Upper lobe of left lung (tissue), 6 donors: ENCODE measurements at places on chromosomes 1 and 21. TPM values are rescaled to one million over a fixed set of nuclear protein-coding genes. Genes with fewer than 3 reads are reported as not detected.

GRCh38 chr21:42523941-42524340 lies 10.3 kb downstream of the SLC37A1 start:
- no peak for DNase-seq
- H3K27me3 ChIP-seq: no peaks in the 10 kb centered on the region
- peak overlapping the region; percentile 21 for H3K4me3 ChIP-seq

DNA sequence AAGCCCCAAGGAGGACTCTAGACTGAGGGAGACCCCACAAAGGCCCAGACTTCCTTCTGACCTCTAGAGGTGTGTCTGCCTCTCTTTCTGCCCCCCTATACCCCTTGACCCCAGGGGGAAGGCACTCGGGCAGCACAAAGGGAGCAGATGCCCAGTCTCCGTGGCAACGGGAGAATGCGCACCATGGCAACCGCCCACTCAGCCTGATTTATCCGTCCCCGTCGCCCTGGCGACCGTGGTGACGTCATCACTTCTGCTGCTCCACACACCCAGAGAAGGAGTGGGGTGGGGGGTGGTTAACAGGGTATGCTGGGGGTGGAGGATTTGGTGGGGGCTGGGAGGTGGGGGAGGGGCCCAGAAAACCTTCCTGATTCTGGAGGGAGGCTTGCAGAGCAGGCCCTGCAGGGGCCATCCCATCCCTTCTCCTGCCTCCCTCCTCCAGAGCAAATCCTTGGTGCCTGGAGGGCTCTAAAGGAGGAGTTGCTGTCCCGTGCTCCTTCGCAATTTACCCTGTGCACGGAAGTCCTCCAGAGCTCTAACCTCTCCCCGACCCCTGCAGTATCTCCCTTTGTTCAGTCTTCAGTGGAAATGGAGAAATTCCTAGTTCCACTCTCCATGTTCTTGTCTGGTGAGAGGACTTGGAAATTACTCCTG lies 6.3 kb downstream of the CELF3 start:
- H3K27ac ChIP-seq: no peak overlapping the region
- no peaks in the 10 kb centered on the region for H3K4me1 ChIP-seq
- no peak overlapping the region for H3K4me3 ChIP-seq
- H3K36me3 ChIP-seq: no peaks in the 10 kb centered on the region
- no peaks in the 10 kb centered on the region for H3K27me3 ChIP-seq
- no peak for DNase-seq

DNA sequence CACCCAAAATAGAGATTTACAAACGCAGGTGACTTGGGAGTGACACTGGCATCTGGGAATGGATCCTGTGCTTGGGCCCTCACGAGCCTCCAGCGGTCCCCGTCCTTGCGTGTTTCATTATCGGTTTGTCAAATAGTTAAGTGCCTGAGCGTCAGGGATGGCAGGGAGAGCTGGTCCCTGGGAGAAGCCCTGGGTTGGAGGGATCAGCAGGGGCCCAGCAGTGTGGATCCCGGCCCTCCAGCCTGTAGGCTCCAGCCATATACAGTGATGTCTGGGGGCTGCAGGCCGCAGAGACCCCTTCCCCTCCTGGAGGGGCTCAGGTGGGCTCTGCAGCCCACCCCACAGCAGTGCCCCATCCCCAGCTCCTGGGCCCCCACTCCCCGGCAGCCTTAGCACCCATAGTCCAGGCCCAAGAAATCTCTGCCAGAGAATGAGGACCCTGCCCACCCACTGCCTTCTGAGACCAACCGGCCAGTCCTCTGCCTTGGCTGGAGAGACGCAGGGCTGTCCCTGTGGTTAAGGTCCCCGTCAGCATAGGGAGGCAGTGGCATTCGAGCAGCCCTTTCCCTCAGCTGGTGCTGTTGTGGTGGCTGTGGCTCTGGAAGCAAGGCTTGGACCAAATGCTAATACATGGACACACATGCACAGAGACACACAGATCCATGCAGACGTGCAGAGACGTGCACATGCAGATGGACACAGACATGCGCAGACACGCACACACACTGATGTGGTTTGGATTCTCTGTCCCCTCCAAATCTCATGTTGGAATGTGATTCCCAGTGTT lies 2.4 kb upstream of the SLC19A1 start:
- no peaks in the 10 kb centered on the region for H3K36me3 ChIP-seq
- H3K4me3 ChIP-seq: no peak overlapping the region
- H3K27ac ChIP-seq: no peak overlapping the region
- DNase-seq: no peak
- peaks cover 14% of the 10 kb centered on the region for H3K4me1 ChIP-seq

DNA sequence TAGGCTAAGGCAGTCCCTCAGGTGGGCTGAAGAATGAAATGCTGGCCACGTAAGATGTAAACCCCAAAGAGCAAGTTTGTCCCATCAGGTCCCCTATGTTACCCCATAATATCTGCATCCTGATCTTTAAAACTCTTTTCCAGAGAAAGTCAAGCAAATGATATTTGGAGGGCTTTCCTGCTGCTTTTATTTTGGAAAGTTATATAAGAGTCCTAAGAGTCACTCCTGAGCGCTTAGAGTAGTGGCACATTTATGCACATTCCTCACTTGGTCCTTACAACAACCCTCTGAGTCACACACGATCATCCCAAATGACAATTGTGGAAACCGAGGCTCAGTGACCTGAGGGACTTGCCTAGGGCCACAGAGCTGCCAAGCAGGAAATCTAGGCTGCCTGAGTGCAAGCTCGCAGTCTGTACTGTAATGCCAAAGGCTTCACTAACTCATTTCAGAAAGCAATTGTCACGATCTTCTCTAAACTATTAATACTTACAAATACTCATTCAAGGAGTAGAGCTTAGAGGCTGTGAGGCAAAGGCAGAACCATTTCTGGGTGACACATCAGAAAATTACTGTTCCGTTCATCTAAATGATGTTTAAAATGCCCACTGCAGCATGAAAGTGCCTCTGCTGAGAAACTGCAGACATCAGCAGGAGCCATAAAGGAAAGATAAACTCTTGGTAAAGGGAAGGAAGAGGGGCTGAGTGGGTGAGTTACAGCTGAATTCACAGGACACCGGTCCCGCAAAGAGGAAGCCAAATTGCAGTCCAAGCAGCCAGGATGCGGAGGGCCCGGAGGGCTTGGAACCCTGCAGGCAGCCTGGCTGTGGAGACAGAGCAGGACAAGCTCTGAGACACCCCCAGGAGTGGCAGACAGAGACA lies 30.8 kb downstream of the CAPZB start:
- peak overlapping the region; percentile 65 for H3K27ac ChIP-seq
- peaks cover 98% of the 10 kb centered on the region for H3K4me1 ChIP-seq
- no peaks in the 10 kb centered on the region for H3K36me3 ChIP-seq
- no peak for DNase-seq
- no peaks in the 10 kb centered on the region for H3K27me3 ChIP-seq

DNA sequence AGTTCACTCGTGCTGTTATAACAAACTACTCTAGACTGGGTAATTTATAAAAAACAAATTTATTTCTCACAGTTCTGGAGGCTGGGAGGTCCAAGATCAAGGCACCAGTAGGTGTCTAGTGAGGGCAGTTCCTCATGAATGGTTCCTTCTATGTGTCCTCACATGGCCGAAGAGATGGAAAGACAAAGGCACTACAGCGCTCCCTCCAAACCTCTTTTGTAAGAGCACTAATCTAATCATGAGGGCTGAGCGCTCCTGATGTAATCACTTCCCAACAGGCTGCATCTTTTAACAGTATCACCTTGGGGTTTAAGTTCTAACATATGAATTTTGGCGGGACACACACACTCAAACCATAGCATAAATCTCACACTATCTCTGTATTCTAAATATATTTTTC lies 54.0 kb upstream of the KANK4 start:
- H3K4me1 ChIP-seq: no peaks in the 10 kb centered on the region
- H3K4me3 ChIP-seq: no peak overlapping the region
- no peaks in the 10 kb centered on the region for H3K27me3 ChIP-seq
- H3K27ac ChIP-seq: no peak overlapping the region

GRCh38 chr1:203272633-203273205 lies 32.6 kb upstream of the BTG2 start:
- no peaks in the 10 kb centered on the region for H3K27me3 ChIP-seq
- H3K36me3 ChIP-seq: no peaks in the 10 kb centered on the region
- peak; percentile 13 for DNase-seq

DNA sequence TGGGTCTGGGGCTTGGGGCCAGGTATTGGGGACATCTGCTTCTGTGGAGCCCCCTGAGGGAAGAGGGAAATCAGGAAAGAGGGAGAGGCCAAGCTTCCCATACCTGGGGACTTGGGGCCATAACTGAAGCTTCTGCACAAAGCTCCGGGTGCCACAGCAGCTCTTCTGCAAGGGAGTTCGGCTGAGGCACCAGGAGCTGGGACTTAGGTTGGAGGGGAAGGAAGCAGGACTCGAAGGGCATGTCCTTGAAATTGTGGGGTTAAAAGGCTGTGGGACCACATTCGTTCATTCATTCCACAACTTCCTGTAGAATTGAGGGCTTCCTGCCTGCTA lies 1.7 kb upstream of the EPS8L3 start:
- DNase-seq: peak; percentile 8
- no peak overlapping the region for H3K27ac ChIP-seq
- no peaks in the 10 kb centered on the region for H3K27me3 ChIP-seq
- no peaks in the 10 kb centered on the region for H3K36me3 ChIP-seq

GRCh38 chr1:99674115-99675064 lies 28.5 kb downstream of the PALMD start:
- peak overlapping the region; percentile 21 for H3K27ac ChIP-seq
- DNase-seq: no peak
- peaks cover 11% of the 10 kb centered on the region for H3K4me1 ChIP-seq
- no peaks in the 10 kb centered on the region for H3K36me3 ChIP-seq

- H3K4me1 ChIP-seq: no peaks in the 10 kb centered on the region
- no peaks in the 10 kb centered on the region for H3K36me3 ChIP-seq
- H3K4me3 ChIP-seq: no peak overlapping the region
- no peak for DNase-seq
Measured at GRCh38 chr21:45000637-45001133, 60.9 kb downstream of the SLX9 start.

- no peaks in the 10 kb centered on the region for H3K36me3 ChIP-seq
- peaks cover 37% of the 10 kb centered on the region for H3K4me1 ChIP-seq
- DNase-seq: no peak
- H3K27ac ChIP-seq: peak overlapping the region; percentile 76
- no peak overlapping the region for H3K4me3 ChIP-seq
Measured at GRCh38 chr1:101003012-101003650, 22.5 kb downstream of the DPH5 start.

GRCh38 chr1:153852170-153852569 lies 70.6 kb downstream of the GATAD2B start:
- H3K4me1 ChIP-seq: no peaks in the 10 kb centered on the region
- H3K27me3 ChIP-seq: no peaks in the 10 kb centered on the region
- H3K27ac ChIP-seq: no peak overlapping the region
- DNase-seq: no peak

DNA sequence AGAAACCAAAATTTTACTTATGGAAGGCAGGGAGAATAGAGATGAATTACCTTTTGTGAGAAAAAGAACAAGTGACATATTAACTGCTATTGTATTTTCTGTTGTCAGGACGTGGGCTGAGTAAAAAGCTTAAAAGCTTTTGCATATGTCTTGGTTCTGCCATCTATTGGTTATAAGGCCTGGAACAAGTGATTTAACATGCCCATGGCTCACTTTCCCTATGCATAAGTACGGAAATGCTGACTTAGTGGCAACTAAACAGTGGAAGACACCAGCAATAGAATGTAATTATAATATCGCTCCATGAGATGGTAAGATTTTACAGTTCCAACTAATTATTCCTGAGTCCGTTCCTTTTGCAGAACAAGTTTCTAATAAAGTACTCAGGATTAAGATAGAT lies 6.7 kb upstream of the CTSS start:
- H3K4me1 ChIP-seq: no peaks in the 10 kb centered on the region
- DNase-seq: no peak
- H3K27ac ChIP-seq: no peak overlapping the region
- no peaks in the 10 kb centered on the region for H3K27me3 ChIP-seq

DNA sequence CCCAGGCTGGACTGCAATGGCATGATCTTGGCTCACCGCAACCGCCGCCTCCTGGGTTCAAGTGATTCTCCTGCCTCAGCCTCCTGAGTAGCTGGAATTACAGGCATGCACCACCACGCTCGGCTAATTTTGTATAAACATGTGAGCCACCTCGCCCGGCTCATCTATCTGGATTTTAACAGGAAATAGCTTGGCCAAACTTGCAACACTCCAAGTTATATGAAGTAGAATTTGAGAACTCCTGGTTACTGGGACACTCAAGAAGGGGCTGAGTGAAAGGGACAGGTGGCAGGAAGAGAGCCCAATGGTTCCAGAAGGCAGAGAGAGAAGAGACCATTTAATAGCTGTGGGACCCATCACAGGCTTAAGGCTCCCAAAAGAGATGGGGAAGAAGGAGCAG lies 2.9 kb upstream of the GPX7 start:
- H3K27ac ChIP-seq: no peak overlapping the region
- DNase-seq: no peak
- H3K27me3 ChIP-seq: no peaks in the 10 kb centered on the region
- no peak overlapping the region for H3K4me3 ChIP-seq
- H3K4me1 ChIP-seq: peaks cover 23% of the 10 kb centered on the region

DNA sequence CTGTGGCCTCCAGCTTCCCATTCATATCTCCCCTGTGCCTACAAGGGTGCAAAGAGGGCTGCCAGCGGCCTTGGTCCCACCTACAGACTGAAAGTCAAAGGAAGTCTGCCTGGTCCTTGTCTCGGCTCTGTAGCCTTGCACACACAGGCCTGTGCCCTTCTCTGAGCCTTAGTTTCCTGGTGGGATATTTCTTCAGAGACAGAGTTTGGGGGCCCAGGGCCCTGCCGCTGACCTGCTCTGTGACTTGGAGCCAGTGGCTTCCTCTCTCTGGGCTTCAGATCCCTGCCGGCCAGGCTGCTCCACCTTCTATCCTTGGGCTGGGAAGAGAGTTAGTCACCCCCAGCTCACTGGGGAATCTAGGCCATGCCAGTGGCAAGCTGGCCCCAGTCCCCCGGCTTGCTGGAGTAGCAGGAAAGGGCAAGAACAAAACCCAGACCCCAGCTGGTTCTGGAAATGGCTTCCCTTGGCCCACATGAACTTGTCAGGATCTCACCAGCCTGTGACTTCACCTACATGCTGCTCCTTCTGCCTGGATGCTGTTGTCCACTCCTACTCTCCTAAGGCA lies 1.0 kb upstream of the TMEM61 start:
- no peak overlapping the region for H3K27ac ChIP-seq
- no peak overlapping the region for H3K4me3 ChIP-seq
- no peaks in the 10 kb centered on the region for H3K27me3 ChIP-seq
- DNase-seq: no peak

- no peak overlapping the region for H3K4me3 ChIP-seq
- peak; percentile 47 for DNase-seq
- peaks cover 9% of the 10 kb centered on the region for H3K4me1 ChIP-seq
- no peaks in the 10 kb centered on the region for H3K27me3 ChIP-seq
- H3K36me3 ChIP-seq: no peaks in the 10 kb centered on the region
Measured at GRCh38 chr1:59367301-59368007, 70.6 kb downstream of the FGGY start.

The MAEL gene
- not detected for total RNA-seq

The FCRL6 gene
- 3.5 TPM for total RNA-seq

The AMY2A gene
- not detected for total RNA-seq

The CTSS gene
- 153 TPM for total RNA-seq

The TNNI3K gene
- 2.8 TPM for total RNA-seq

The ANKRD65 gene
- total RNA-seq: 27.2 TPM

The S100A7A gene
- not detected for total RNA-seq

The DIRAS3 gene
- total RNA-seq: 2.0 TPM

The ACAP3 gene
- 33.5 TPM for total RNA-seq

The SLC25A24 gene
- 39.4 TPM for total RNA-seq

The FCRL5 gene
- total RNA-seq: 0.61 TPM

The OR11L1 gene
- total RNA-seq: not detected

The C8A gene
- total RNA-seq: not detected

The RSPH1 gene
- 31.4 TPM for total RNA-seq

The GPATCH4 gene
- total RNA-seq: 14.0 TPM

The KRTAP21-2 gene
- not detected for total RNA-seq

The PACC1 gene
- total RNA-seq: 10.2 TPM

The UBASH3A gene
- total RNA-seq: not detected
